ENCODE measurements at places on chromosomes 5 and 9.

GRCh38 chr9:129491487-129491855, 129.4 kb downstream of the C9orf50 start:
- no peak for DNase-seq
- no peaks in the 10 kb centered on the region for H3K27me3 ChIP-seq
- no peak overlapping the region for H3K4me3 ChIP-seq
- H3K36me3 ChIP-seq = no peaks in the 10 kb centered on the region
- H3K27ac ChIP-seq = peak overlapping the region; percentile 51
- H3K4me1 ChIP-seq = peaks cover 54% of the 10 kb centered on the region

- H3K27ac ChIP-seq = no peak overlapping the region
- H3K36me3 ChIP-seq = no peaks in the 10 kb centered on the region
- no peak overlapping the region for H3K4me3 ChIP-seq
Measured at GRCh38 chr5:33180900-33181299, 259.9 kb upstream of the TARS1 start.

GRCh38 chr9:138073808-138074207, 196.2 kb downstream of the CACNA1B start:
- no peak overlapping the region for H3K27ac ChIP-seq
- no peak for DNase-seq
- no peak overlapping the region for H3K4me3 ChIP-seq
- H3K27me3 ChIP-seq = no peaks in the 10 kb centered on the region
- no peaks in the 10 kb centered on the region for H3K4me1 ChIP-seq

- no peak for DNase-seq
- no peaks in the 10 kb centered on the region for H3K4me1 ChIP-seq
- no peaks in the 10 kb centered on the region for H3K36me3 ChIP-seq
- no peak overlapping the region for H3K4me3 ChIP-seq
- H3K27me3 ChIP-seq = no peaks in the 10 kb centered on the region
Measured at GRCh38 chr9:95085036-95085770, 232.3 kb downstream of the FANCC start.

- no peak overlapping the region for H3K4me3 ChIP-seq
- no peaks in the 10 kb centered on the region for H3K36me3 ChIP-seq
- H3K4me1 ChIP-seq = no peaks in the 10 kb centered on the region
- H3K27me3 ChIP-seq = peaks cover 2% of the 10 kb centered on the region
- no peak for DNase-seq
Measured at GRCh38 chr5:78624992-78625391, 23.6 kb downstream of the LHFPL2 start.

Measured in CD4-positive, CD25-positive, alpha-beta regulatory T cell (primary cell).